Pulmonary artery endothelial cell (primary cell): ENCODE measurements at places on chromosomes 11 and 22. TPM values are rescaled to one million over a fixed set of nuclear protein-coding genes. Genes with fewer than 3 reads are reported as not detected.

The LRP4 gene
- 0.53 and 1.9 TPM in 2 replicates for total RNA-seq

The FOLR2 gene
- not detected in 2 replicates for total RNA-seq

The TRIM29 gene
- 0.25 TPM in 1 of 2 replicates, not detected in the other for total RNA-seq

DNA sequence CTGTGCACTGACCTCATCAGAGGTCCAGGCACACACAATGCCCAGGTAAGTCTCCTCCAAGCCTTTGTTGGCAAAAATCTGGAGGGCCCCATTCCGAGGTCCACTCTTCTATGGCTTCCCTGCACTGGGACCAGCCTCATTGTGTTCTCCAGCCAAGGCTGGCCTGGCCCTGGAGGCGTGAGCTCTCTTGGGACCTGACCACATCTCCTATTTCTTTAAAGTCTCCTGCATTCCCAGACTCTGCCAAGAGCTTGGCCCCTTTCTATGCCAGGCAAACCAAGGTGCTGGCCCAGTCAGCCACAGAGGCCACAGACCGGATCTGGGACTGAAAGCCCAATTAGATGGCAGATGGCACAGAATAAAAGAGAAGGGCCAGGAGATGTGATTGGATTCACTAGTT lies 55.1 kb downstream of the C11orf58 start:
- no peak for DNase-seq

DNA sequence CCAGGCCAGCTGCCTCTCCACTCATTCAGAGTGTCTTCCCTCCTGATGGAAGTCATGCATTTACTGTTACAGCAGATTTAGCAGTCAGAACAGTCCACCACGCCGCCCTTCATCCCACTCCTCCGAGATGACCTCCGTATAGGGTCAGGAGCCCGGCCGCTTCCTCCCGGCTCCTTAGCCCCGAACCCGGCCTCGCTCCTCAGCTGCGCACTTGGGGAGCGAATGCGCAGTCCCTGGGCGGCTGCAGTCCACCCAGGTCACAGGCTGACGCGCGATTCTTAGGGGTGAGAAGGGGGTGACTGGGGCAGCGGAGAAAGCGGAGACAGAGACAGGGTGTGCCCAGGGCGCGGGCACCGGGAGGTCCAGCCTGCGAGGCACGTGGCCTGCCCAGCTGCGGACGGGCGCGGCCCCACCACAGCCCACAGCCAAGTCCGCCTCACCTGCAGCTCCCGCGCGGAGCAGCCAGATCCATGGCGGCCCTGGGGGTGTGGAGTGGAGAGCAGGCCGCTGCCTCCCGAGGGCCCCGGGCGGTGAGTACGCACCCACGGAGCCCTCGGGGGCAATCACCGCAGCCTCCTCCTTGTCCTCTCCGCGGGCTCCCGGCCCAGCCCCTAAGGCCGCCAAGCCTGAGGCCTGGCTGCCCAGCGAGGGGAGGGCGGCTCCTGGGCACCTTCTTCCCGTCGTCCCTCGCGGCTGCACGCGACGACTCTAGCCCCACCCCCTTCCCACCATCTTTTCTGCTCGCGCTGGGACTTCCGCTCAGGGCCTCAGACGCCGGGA lies 286.6 kb downstream of the BRD1 start:
- DNase-seq, result no peak

DNA sequence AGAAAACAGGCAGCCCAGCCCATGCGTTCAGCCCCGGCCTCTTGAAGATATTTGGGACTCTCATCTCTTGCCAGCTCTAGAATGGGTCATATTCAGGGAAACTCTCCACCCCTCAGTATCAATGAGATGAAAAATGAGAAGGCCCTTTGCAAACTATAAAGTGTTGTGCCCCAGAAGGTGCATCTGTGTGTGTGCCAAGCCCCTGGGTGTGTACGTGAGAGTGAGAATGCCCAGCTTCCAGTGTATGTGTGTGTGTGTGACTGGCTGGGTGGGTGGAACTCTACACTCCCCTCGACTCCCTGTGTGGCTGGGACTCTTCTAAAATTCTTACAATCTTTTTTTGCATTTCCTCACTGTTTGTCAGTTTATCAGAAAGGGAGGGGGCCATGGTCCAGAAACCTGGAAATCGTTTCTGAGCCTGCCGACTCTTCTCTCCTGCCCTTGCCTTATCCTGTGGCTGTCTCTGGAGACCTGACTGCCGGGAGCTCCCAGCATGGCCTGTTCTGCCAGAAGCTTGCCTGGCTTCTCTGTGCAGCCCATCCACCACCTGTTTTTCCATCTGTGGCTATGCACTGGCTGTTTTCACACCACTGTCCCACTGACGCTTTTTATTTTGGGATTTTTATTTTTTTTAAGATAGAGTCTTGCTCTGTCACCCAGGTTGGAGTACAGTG lies 1.2 kb downstream of the P2RY6 start:
- DNase-seq, result no peak

GRCh38 chr22:48581205-48581766 lies 1246.4 kb downstream of the BRD1 start:
- DNase-seq, result no peak

DNA sequence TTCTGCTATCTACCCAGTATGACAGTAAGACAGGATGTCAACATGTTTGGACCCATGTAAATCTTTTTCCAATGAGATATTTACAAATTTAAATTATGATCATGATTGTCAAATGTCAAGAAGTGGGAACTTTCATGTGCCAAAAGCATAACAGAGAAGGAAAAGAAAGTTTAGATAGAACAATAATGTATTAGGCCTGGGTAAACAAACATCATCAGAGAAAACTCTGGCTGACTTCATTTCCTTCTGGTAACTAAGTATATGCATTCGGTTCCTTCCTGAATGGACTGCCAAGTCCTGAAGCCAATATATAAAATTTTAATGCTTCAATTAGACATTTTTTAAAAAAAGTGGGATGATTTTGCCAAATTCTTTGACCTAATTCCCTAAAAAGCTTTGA lies 16.5 kb downstream of the RNF141 start:
- peak; percentile 80 for DNase-seq

DNA sequence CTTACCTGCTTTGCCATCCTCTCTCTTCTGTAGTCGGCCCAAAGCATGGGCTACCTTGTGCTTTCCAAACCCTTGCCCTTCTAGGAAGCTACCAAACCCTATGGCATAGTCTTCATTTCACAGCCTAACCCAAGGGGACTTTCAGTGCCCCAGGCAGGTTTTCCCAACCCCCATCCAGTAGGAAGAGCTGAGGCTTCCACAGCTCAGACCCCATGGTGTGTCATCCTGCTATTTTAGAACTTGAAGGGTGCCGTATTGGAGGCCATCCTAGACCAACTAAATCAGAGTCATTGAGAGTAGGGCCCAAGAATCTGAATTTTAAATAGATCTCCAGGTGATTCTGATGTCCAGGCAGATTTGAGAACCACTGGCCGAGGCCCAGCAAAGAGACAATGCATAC lies 31.9 kb upstream of the TUB start:
- no peak for DNase-seq

DNA sequence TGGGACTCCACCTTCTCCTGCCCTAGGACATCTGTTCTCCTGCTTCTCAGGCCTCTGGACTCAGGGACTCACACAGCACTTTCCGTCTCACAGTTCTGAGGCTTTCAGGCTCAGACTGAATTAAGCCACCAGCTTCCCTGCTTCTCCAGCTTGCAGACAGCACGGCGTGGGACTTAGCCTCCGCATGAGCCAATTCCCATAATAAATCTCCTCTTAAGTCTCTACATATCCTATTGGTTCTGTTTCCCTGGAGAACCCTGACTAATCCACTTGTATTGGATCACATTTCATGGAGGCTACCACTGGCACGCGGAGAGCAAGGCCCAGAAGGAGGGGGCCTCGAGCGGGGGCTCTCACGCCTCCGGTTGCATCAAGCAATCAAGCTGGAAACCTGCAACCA lies 1313.6 kb downstream of the TBC1D22A start:
- DNase-seq, result no peak

DNA sequence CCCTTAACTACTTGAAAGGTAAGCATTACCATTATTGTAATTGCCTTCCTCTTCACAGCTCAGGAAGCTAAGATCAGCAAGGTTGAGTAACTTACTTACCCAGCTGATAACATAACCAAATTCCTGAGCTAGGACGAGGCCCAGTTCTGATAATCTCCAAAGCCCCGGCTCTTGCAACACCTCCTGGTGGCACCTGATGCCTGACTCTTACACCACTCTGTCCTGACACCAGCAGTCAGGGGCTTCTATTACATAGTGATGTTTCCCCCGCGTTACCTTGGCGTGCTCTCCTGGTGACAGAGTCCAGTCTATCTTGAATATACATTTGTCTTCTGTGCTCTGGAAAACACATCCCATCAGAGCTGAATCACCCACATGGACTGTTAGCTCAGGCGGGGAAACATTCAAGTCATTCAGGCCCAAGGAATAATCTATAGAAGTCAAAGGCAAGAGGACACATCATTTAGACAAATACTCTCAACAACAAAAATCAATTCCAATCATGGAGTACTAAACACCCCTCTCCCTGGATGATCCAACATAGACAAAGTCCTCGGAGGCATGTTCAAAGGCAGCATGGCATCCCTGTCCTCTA lies 12.6 kb downstream of the JAML start:
- no peak for DNase-seq

DNA sequence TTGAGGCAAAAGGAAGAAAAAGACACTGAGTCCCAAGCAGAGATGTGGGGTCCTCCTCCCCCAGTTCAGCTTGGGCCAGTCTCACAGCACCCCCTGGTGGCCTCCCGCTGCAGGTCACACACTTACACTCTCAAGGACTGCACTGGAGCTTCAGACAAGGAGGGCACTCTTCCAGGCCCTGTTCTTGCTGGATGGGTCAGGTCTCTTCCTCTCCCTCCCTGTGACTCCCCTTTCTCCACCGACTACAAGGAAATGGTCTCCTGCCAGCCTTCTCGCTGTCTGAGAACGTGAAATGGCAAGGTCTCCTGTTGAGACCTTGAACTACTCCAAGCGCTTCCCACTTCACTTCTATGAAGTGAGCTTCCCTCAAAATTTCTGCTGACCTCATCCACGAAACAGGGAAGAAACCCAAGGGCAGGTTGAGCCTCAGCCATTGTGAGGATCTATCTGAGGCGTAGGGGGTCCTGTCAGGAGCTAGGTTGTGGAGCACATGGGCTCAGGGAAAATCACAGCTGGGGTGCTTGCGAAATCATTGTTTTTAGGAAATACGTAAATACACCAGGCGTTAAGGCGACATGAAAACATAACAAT lies 11.2 kb upstream of the IGLL1 start:
- peak; percentile 26 for DNase-seq

- no peak for DNase-seq
These were observed 206.5 kb downstream of the FAM181B start for GRCh38 chr11:82527081-82527584.

DNA sequence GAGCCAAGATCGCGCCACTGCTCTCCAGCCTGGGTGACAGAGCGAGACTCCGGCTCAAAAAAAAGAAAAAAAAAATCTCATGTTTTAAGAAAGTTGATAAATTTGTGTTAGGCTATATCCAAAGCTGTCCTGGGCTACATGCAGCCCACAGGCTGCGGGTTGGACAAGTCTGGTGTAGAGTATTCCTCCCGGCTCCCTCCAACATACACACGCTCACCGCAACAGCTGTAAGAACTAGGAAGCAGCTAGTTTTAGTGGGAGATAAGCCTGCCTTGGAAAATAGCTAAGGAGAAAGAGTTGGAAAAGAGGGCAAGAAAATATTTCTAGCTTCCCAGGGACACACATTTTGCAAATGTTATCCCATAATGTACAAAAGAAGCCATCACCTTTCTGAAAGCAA lies 46.6 kb downstream of the CELF1 start:
- DNase-seq, result no peak

- DNase-seq, result no peak
These were observed 29.5 kb downstream of the PPFIBP2 start for GRCh38 chr11:7543302-7543701.

- DNase-seq, result no peak
These were observed 8.8 kb downstream of the C11orf96 start for GRCh38 chr11:43951231-43951630.

DNA sequence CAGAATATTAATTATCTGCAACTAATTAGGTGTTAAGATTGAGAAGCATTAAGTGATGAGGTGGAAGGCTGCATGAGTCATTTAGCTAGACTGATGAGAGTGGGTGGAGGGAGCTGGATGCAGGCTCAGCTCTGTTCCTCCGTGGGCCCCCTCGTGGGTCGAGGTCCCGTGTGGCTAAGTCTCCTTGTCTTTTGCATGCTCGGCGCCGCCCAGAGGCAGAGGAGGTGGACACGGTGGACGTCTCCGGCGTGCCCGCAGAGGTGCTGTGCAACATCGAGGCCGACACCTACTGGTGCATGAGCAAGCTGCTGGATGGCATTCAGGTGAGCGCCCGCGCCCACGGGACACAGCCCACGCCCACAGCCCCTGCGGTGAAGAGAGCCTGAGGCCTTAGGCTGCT lies 211.6 kb downstream of the TBC1D22A start:
- no peak for DNase-seq
